Activated CD4-positive, alpha-beta T cell treated with anti-CD3 and anti-CD28 coated beads, Interleukin-2, amount 50 U/mL, for 48 hours (primary cell): ENCODE measurements at places on chromosomes 4 and X.

DNA sequence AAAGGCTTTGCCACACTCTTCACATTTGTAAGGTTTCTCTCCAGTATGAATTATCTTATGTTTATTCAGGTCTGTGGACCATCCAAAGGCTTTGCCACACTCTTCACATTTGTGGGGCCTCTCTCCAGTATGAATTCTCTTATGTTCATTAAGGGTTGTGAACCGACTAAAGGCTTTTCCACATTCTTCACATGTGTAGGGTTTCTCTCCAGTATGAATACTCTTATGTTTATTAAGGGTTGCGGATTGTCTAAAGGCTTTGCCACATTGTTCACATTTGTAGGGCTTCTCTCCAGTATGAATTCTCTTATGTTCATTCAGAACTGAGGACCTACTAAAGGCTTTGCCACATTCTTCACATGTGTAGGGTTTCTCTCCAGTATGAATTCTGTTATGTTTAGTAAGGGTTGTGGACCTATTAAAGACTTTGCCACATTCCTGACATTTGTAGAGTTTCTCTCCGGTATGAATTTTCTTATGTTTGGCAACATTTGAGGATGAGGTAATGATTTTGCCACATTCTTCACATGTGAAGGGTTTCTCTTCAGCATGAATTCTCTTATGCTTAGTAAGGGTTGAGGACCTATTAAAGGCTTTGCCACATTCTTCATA is 33.7 kb downstream of the ZNF732 start:
- DNase-seq: no peak

DNA sequence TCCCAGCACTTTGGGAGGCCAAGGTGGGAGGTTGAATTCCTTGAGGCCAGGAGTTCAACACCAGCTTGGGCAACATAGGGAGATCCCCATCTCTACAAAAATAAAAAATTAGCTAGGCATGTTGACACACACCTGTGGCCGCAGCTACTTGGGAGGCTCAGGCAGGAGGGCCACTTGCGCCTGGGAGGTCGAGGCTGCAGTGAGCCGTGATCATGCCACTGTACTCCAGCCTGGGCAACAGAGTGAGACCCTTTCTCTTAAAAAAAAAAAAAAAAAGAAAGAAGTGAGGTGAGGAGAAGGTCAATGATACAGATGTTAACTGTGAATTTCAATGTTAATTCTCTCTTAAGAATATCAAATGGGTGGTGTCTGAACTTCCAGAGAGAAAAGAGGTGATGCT is 15.1 kb upstream of the AP1S2 start:
- DNase-seq: no peak

DNA sequence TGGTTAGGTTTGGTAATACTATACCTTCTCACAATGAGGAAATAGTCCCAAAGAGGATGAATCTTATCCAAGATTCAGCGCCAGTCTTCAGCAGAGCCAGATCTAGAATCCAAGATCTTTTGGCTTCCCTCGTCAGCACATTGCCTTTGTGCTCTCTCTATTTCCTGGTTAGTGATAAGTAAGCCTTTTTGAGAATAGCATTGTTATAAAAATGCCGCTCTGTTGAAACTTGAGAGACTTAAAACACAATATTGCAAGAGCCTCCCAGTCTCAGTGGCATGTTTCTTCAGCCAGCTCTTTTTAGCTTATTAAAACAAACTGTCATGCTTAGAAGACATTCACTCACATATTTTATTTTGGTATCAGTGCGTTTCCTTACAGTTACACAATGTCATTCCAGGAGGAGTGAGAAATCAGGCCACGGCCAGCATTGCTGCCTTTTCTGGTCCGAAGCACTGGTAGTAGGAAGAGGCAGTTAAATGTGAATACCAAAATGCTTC is 141.4 kb downstream of the KLHL8 start:
- DNase-seq: no peak

DNA sequence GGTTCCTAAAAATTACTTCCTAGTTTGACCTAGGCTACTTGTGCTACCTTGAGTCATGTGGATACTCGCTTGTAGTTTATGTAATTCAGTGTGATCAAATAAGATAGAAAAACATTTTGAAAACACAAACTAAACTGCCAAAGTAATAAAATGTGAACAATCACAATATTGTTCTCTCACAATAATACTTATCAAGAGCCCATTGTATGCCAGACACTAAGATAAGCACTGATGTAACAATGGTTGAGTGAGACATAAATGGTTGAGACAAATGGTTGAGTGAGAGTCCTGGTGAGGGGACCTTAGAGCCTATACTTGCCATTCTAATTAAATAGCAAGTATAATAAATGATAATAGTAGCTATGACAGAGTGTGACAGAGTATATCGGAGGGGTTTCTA is 41.7 kb downstream of the RFC1 start:
- DNase-seq: no peak

DNA sequence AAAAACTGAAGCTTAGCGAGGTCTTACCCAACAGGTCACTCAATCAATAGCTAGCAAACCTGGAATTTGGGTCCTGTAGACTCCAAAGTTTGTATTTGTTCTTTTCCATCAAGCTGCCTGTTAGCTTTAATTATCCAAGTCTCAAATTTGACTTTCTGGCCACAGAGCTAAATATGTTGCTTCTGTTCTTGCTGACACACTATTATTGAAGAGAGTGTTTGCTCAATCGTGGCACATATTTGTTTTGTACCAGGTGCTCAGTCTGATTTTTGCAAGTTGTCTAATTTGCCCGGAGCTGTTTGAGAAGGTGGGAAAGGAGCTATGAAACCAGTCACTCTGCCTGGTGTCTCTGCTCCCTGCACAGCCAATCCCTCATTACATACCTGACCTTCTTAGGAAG is 41.7 kb upstream of the FRMD7 start:
- no peak for DNase-seq

DNA sequence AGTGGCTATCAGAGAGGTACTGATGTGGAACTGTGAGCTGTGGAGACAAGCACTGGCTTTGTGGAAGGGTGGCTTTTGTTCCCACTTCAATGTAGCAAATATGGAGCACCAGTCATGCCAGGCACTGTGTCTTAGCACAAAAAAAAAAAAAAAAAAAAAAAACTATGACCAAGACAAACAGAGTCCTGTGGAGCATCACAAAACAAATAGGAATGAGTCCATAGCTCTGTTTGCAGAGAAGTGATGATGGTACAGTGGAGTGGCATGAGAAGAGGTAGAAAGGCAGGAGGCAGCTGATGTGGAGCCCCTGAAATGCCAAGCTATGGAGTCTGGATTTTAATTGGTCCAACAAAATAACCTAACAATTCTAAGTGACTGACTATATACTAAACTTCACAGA is 116.9 kb downstream of the RAB28 start:
- no peak for DNase-seq

DNA sequence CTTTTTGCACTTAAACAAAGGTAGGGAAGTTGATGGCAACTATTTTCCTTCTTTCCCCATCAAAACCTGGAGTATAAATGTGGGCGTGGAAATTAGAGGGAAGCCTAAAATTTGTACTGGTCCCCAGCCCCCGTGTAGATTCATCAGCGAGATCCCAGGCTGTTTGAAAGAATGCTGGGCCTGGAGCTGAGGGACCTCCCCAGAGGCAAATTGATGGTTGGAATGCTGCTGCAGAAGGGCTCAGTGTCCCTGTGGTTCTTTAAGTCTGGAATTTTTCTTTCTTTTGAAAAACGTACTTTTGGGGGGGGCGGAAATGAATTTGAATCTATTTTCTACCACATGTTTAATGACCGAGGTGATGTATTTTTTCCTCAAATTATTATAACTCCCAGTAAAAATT is 197.2 kb downstream of the CBR4 start:
- DNase-seq: no peak
